ENCODE measurements at places on chromosomes 16 and 17. TPM values are rescaled to one million over a fixed set of nuclear protein-coding genes. Genes with fewer than 3 reads are reported as not detected.

- DNase-seq: peak; percentile 41
Observed at GRCh38 chr17:7176841-7177190, 2.4 kb downstream of the ASGR1 start.

DNA sequence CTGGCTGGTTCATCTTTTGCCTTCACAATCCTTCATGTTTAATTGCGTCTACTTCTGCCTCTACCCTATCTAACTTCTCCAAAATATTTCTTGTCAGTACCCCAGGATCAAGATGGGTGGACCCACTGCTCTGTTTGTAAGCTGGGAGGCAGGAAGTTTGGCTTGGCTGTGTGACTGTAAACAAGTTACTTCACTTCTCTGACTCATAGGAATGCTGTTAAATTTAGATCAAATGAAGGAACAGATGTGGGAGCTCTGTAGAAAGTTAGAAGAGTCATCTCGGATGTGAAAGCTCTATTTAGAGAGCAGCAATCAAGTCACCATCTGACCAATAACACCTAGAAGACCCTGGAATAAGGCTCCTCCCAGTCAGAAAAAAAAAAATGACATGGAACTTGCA, 55.2 kb upstream of the MRTFB start:
- peak; percentile 42 for DNase-seq

DNA sequence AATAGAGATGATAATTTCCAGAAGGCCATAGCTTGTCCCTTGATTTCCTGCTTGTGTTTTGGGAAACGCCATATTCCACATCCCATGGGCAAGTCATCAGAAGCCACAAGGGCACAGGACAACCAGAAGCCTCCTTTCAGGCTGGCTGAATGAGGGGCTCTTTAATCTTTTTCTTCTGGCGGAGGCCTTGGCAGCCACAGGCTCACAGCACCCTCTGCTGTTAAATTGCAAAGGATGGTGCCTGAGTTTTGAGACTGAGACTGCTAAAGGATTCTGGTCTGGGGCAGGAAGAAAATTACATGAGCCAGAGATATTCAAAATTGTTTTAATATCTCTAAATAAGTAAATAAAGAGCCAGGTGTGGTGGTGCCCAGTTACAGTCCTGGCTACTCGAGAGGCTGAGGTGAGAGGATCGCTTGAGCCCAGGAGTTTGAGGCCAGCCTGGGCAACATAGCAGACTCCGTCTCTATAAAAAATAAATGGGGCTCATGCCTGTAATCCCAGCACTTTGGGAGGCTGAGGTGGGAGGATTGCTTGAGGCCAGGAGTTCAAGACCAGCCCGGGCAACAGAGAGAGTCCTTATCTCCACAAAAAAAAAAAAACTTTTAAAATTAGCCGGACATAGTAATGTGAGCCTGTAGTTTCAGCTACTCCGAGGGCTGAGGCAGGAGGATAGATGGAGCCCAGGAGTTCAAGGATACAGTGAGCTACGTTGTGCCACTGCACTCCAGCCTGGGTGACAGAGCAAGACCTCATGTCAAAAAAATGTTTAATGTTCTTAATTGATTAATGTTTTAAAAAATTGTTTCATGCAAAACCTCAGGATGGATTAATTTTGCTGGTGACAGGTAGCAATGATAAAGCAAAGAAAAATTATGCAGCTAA, 26.3 kb downstream of the AARSD1 start:
- peak; percentile 76 for DNase-seq

DNA sequence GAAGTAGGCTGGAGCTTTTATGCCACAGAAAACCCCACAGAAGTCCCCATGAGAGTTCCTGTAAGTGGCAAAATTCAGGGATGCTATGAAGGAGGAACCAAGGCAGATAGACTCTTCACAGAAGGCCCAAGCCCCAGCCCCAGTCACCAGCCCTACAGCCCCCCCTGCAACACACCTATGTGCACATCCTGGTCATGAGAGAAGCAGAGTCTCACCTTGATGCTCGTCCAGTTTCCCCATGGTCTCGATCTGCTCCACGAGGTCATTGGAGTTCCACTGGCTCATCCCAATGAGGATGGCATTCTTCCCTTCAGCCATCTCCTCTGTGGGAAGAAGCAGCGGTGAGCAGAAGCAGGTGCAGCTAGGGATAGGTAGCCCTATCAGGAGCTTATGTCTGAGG, 31.2 kb downstream of the PITPNM3 start:
- no peak for DNase-seq

- no peak for DNase-seq
Observed at GRCh38 chr17:46178550-46179214, 14.5 kb downstream of the KANSL1 start.

The ZACN gene
- total RNA-seq: not detected

The ITGB4 gene
- 48.2 TPM for total RNA-seq

The MT3 gene
- not detected for total RNA-seq
